ENCODE measurements at places on chromosomes 6 and 20. TPM values are rescaled to one million over a fixed set of nuclear protein-coding genes. Genes with fewer than 3 reads are reported as not detected.

DNA sequence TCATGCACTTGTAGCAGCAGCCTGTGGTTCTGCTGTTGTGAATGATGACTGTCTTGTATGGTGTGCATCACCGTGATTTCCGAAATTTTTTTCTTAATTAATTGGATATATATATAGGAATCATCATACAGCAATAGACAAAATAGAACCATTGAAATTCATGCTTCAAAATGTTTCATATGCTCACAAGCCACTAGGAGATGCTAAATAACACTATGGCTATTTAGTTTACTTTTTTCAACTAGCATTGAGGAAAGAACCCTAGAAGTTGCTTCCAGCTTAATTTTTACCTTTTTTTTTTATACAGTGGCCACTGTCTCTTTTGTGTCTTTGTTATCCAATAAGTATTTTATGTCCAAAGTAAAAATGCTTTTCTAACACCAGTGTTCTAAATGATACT lies 485.4 kb downstream of the CDKAL1 start:
- DNase-seq: no peak
- H3K4me1 ChIP-seq: peaks cover 18% of the 10 kb centered on the region
- H3K36me3 ChIP-seq: no peaks in the 10 kb centered on the region
- no peaks in the 10 kb centered on the region for H3K27me3 ChIP-seq

Gene ISM1
- 1.3 TPM for total RNA-seq

- H3K4me1 ChIP-seq: no peaks in the 10 kb centered on the region
- H3K4me3 ChIP-seq: no peak overlapping the region
- H3K36me3 ChIP-seq: no peaks in the 10 kb centered on the region
- no peak for DNase-seq
- H3K27me3 ChIP-seq: no peaks in the 10 kb centered on the region
These were observed 293.5 kb downstream of the LRFN2 start for GRCh38 chr6:40293460-40294185.

Gene SRSF12
- 1.1 TPM for total RNA-seq

Gene NFKBIL1
- 30.3 TPM for total RNA-seq

- H3K4me1 ChIP-seq: no peaks in the 10 kb centered on the region
- H3K4me3 ChIP-seq: no peak overlapping the region
- H3K36me3 ChIP-seq: peaks cover 28% of the 10 kb centered on the region
- H3K27me3 ChIP-seq: no peaks in the 10 kb centered on the region
- no peak overlapping the region for H3K27ac ChIP-seq
- DNase-seq: peak; percentile 53
These were observed 10.2 kb downstream of the UBE3D start for GRCh38 chr6:83055366-83055964.

Gene PRND
- total RNA-seq: not detected

GRCh38 chr6:158474961-158475343 lies 84.9 kb upstream of the TMEM181 start:
- H3K27ac ChIP-seq: peak overlapping the region; percentile 25
- DNase-seq: peak; percentile 76
- H3K4me3 ChIP-seq: no peak overlapping the region

GRCh38 chr6:89433252-89434149 lies 549 bp downstream of the ANKRD6 start:
- peaks cover 36% of the 10 kb centered on the region for H3K27me3 ChIP-seq
- no peaks in the 10 kb centered on the region for H3K36me3 ChIP-seq
- no peaks in the 10 kb centered on the region for H3K4me1 ChIP-seq

Gene C6orf52
- total RNA-seq: 5.0 TPM

Gene IPCEF1
- not detected for total RNA-seq
